ENCODE measurements at places on chromosomes 4 and X.
A peak's percentile ranks its signal among the peaks of the same experiment; 100 is the strongest.

GRCh38 chr4:138902705-138903104 lies 112.9 kb upstream of the NOCT start:
- DNase-seq: no peak

GRCh38 chrX:152072236-152072635 lies 66.1 kb downstream of the MAGEA10 start:
- DNase-seq: no peak

GRCh38 chrX:121258545-121258944 lies 211.1 kb downstream of the GLUD2 start:
- no peak for DNase-seq

DNA sequence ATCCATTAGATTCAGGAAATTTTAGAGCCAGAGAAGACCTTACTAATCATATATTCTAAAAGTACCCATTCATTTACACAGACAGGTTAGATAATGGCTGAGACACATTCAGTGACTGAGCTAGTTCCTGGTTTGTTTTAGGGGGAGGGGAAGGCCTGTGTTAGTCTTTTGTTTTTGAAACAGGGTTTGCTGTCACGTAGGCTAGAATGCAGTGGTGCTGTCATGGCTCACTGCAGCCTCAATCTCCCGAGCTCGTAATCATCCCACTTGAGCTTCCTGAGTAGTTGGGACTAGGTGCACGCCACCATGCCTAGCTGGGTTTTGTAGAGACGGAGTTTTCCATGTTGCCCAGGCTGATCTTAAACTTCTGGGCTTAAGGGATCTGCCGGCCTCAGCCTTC lies 10.1 kb downstream of the RBPJ start:
- no peak for DNase-seq

GRCh38 chrX:20141281-20142220 lies at the start of gene EIF1AX:
TSS of gene EIF1AX (minus strand) at chrX:20141838. CDS start at chrX:20141640, 198 bp downstream.
- DNase-seq: peak; percentile 92

DNA sequence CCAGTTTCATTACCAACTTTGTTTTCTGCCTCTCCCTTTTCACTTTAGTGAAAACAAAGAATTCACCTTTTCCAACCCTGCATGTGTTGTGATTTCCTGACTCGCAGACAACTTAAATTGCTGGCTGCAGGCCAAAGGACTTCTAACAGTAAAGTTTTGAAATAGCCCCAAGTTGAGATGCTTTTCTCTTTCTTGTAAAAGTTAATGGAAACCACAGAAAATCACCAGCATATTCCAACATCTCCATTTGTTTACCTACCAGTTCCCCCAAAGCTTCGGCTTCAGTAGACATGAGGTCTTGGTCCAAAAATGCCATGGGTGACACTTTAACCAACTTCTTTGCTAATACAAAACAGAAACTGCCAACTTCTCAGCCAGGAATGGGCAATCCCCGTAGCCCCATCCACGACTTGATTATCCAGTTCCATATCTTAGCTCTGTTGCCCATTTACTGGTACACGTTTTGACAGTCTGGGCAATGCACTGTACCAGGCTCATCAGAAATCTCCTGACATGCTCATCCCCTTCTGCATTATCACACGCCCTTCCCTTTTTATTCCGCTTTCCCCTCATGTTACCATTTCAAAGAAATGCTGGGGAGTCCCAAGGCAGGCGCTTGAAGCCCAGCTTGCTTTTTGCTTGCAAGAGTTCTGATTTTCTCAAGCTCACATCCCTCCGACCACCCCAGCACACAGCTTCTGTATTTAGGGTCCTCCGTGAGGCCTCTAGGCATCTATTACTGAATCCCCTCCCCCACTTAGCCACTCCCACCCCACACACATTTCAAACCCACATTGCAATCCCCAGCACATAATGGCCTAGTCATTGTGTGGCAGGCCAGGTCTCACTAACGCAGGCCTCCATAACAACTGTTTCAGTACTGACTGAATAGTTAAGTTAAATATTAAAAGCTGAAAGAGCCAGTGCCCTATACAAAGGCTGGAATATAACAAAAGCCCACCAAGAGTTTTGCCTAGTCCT lies 137.9 kb upstream of the S100G start:
- no peak for DNase-seq

DNA sequence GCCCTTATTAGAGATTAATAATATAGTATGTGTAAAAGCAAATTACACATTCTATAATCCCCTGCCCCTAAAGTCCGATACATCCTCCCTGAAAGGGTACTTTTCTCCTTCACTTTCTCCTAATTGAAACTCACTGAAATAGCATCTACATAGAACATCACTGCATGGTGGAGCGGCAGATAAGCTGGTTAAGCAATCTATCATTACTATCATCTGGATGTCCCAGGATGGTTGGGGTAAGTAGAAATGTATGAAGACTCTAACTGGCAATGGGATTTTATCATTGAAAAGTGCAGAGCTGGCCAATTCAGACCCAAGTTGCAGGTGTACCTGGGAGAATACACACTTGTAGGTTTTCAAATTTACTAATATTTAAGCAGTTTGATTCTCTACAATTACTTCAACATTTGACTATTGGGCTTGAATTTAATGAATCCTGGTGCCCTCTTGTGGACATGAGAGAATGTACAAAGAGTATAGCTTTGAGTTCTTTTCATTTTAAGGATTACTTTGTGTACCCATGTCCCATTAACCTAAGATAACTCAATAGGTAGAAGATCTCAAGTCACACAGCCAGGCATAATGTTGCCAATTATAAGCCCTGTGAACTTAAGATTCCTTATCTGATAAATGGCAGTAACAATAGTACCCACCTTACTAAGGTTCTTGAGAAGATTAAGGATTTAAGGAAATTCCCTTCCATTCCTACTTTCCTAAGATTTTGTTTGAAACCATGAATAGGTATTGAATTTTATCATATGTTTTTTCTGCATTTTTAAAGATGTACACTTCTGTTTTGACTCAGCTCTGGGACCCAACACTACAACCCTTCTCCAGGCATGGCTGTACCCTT lies 69.8 kb downstream of the SHROOM3 start:
- DNase-seq: no peak

DNA sequence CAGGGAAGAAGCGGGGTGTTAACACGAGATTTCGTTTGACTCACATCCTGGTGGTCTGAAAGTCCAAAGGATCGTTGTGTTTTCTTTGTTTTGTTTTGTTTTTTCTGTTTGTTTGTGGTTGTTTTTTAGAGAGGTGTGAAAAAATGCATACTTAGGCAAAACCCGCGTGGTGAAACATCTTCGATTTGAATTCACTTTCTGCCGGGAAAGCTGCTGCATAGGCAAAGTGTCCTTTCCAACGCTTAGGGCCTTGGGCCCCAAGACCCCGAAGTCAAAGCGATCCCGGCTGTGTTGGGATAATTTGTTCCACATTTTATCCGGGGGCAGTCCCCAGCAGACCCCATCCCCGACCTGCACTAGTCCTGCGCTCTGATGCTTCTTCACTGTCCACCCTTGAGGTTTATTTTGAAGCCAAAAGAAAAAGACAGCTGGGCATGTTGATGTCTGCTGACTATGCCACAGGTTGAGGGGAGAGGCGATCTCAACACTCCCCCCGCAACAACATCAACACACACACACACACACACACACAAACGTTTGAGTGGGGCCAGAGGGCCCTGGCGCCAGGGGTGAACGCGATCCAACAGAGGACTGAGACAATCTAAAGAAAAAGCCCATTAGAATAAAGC lies 2.0 kb downstream of the MSX1 start:
- no peak for DNase-seq

- DNase-seq: no peak
Observed at GRCh38 chrX:11446336-11446735, 153.1 kb downstream of the AMELX start.

DNA sequence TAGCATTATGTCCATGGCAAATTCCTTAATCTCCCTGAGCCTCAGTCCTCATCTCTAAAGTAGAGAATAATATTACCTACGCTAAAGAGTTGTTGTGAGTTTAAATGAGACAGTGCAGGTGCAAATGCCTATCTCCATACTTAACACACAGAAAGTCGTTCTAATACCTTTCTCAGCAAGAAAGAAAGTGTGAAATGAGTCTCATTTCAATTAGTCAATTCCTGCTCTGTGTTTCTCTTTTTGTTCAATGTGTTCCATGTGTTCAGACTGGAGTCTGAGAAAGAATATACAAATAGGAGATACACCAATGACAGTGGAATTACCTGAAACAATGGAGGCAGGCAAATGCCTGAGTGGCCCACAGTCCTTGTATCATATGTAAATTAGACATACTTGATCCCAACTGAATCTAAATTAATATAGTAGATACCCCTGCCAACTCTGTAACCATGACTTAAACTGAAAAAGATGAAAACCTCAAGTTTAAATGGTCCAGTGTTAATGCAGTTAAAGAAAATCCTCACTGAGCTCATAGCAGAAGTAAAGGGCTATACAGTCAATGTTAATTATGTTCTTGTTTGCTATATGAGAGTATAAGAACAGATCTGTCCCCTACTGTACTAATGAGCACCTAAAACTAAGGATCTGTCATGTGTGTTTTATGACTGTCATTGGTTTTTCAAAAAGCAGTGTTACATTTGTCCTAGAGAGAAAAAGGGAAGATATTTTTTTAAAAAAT lies 68.2 kb downstream of the GPC3 start:
- DNase-seq: no peak

DNA sequence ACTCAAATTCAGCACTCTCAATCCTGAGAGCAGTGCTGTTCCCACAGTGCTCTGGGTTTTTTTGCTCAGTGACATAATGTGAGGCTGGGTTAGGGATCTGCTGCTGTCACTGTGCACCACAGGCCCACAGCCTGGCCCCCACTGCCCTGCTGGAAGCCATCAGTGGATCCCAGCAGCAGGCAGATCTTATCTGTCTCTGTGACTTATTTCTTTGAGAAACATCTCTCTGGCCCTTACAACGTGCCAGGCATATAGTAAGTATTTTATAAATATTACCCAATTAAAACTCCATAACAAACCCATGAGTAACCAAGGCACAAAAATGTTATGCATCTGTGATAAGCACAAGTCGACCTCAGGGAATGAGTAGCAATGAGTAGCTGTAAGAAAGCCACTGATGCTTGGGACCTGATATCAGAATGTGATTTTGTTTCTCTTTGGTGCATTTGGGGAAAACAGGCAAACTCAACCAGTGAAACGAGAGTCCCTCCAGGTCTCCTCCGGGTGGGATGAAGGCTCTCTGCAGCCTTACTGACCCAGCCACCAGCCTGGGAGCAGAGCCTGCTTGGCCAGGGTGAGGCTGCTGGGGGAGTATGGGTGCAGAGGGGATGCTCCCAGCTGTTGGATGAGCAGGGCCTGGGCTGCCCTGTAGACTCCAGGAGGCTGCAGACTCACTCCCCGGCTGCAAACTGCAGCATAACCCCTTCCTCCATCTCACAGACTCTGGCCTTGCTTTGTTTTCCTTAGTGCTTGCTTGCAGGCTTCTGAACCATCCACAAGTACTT lies 172.7 kb upstream of the LNX1 start:
- no peak for DNase-seq

- no peak for DNase-seq
Observed at GRCh38 chr4:77713884-77714283, 105.3 kb downstream of the CNOT6L start.

DNA sequence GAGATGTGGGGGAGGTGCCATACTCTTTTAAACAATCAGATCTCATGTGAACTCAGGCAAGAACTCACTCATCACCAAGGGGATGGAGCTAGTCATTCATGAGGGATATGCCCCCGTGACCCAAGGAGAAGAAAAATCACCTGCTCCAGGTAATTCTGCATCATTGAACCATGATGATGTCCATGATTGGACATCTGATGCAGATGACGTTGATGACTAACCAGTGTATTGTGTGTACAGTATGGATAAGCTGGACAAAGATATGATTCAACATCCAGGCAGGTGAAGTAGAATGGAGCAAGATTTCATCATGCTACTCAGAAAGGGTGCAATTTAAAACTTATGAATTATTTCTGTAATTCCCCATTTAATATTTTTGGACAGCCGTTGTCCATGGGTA lies 286.4 kb upstream of the SMIM31 start:
- DNase-seq: no peak

DNA sequence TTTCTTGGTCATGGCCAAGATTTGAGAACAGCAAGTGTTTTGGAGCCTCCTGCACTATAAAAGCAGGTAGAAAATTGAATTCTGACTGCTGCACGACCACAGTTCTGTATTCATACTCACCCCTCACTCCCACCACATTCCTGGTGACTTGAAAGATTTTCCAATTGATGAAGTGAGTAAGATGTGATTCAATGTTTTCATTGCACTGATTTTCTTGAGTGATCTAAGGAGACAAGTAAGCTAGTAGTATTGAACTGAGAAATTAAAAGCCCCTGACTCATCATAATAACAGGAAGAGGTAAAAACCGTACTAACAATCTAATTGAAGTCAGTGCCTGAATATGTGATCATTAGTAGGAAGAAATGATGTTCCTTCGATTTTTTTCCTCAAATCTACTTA lies 6.1 kb upstream of the SEC24D start:
- no peak for DNase-seq

DNA sequence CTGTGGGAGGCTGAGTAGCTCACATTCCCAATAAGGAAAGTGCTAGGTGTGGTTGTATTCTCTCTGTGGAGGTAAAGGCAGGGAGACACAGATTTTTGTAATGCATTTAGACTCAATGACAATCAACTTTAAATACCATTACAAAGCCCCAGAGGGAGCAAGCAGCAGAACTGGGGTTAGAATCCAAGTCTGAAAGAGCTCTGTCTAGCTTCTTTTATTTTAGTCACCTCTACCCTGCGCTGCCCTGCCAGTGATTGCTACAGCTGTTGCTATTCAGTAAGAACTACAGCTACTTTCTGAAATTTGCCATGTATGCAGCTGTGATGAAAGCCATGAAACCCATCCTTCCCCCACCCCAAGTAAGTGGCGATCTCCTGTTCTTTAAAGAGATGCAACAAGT lies 22.5 kb downstream of the SLC39A8 start:
- DNase-seq: no peak

DNA sequence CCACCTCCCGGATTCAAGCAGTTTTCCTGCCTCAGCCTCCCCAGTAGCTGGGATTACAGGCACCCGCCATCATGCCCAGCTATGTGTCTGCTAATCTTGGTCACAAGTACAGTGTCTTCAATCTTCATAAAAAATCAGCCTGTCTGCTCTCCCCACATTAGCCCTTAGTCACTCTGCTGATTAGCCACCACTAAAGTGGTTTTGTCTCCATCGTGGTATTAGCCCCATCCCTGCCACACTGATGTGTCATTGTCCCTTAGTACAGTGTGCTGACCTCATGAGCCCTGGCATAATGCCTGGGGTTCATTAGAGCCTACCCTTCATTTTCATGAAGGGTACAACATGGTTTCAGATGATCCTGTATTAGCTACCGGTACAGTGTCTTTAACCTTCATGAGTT lies 49.9 kb downstream of the ZNF157 start:
- DNase-seq: no peak

GRCh38 chrX:23782455-23782854 lies 518 bp upstream of the SAT1 start:
- DNase-seq: no peak

GRCh38 chrX:105331244-105331643 lies 110.8 kb upstream of the TEX13A start:
- DNase-seq: no peak

DNA sequence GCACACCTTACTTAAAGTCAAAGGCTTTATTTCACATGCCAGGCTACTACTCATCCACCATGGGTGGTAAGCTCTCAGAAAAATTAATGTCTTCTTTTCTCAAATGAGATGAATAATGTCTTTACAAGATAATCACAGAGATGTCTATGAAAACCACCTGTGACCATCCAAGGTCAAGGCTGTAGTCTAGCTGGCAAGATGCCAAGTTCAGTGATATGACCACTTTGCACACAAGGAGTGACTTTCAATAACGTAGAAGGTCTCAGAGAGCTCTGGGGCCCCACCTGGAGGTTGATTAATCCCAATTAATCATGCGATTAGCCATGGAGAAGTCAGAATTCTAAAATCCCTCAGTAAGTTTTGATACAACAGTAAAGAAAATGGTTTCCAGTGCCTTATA lies 20.5 kb downstream of the ANOS1 start:
- no peak for DNase-seq

All from type B pancreatic cell (in vitro differentiated cells).